Hematopoietic multipotent progenitor cell treated with erythropoietin and hydrocortisone succinate and interleukin-3 and kit ligand, for 15 days (in vitro differentiated cells): ENCODE measurements at places on chromosomes 2 and 18.

DNA sequence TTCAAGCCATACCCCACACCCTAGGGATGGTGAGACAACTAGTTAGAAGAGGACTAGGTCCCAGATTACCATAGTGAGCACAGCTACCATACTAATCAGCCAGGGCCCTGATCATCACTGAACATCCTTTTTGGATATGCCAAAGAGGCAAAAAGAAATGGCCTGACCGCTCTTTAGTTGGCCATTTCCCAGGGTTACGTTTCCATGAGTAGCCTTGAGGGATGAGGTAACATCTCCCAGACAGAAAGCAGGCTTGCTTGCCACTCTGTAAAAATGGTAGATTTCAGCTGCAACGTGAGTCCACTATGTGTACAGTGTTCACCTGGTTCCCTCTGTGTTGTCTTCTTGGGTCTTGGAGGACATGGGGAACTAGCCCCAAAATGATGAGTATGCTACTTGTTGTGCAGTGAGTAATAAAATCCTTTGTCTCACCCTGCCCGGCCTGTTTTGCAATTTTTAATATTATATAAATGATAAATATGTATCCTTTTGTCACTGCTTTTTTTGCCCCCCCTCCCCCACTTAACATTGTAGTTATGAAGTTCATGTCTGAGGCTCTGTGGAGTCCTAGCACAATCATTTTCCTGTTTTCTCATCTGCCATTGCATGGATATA lies 8.9 kb upstream of the GALM start:
- DNase-seq: no peak

GRCh38 chr2:95068256-95068655 lies 42.7 kb downstream of the MAL start:
- no peak for DNase-seq

DNA sequence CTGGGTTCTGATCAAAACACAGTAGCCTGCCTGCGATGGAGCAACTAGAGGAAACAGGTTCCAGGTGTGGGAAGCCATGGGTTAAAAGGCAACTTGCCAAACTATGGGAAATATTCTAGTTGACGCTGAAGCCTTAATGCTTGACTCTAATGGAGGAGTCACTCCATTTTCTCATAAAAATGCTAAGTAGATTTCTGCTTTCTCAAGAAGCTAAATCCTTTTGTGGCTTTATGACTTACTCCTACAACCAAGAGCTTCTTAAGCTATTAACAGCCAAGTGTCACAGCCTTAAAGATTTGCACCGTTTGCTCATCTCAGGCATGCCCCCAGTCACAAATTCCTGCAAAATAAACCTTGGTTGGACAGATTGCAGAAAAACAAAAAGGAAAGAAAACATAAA lies 25.2 kb downstream of the ANKRD44 start:
- no peak for DNase-seq

DNA sequence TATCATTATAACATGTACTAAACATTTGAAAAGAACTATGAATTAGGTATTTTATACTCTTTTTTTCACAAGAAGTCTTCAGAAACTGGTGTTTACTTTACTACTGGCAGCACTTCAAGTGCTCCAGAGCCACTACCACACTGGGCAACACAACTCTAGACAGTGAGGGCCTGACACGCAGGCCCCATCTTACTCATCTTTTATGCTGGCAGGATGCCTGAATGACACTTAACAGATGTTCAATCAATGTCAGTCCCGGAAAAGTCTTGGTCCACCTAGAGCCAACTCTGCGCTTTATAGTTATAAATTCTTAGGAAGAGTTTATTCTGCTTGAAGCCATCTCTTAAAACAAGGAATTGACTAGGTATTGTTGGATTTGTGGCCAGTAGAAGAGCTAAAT lies 8.7 kb upstream of the WIPF1 start:
- DNase-seq: no peak
